Astrocyte of the spinal cord (primary cell): ENCODE measurements at places on chromosomes 3 and 15.

GRCh38 chr3:167615030-167615429 is 38.7 kb downstream of the WDR49 start:
- DNase-seq = no peak

DNA sequence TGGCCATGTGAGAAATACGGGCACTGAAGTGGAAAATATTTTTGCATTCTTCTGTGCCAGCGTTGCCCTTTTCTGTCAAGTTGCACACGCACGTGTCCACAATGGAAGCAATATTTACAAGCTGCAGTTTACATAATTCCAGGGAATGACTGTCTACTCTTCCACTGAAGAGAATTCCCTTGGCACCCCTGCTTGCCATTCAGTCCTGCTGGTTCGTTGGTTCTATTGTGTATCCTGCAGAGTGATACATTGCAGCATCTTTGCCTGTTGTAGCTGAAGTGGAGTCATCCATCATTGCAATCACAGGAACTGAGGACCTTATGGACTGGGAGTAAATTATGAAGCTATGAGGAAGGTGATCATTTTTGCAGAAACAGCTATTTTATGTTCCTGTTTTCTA is 759.4 kb downstream of the ROBO2 start:
- DNase-seq = no peak

DNA sequence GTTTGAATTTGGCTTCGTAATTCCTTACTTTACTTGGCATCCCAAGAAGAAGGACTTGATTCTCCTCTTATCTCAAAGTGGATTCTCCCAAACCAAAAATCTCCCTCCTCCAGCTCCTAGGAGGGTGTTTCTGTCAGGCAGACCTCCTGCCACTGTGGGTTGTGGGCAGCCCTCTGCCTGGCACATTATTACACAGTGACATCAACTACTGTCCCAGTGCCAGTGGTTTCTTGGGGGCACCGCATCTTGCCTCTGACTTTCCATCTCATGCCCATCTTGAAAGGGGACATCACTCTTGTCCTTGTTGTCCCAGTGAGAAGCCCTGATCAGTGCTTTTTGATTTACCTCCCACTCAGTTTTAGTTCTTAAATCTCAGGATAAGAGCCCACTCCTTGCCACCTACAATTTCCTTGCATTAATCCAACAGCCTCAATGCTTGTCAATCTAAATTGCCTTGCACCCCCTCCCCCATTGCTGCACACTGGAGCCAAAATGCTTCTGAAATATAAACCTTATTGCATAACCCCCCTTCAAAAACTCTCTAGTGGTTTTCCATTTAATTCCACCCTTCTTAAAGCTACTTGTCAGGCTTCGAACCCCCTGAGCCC is 81.0 kb downstream of the TRAK1 start:
- no peak for DNase-seq

- no peak for DNase-seq
These were observed 18.3 kb downstream of the GREM1 start for GRCh38 chr15:32735989-32736700.
